Activated CD4-positive, alpha-beta T cell treated with anti-CD3 and anti-CD28 coated beads for 36 hours (primary cell): ENCODE measurements at places on chromosomes 2 and 18.
A peak's percentile ranks its signal among the peaks of the same experiment; 100 is the strongest.

GRCh38 chr2:24083567-24084385 is 858 bp downstream of the TP53I3 start:
- peak; percentile 69 for DNase-seq

GRCh38 chr2:156157670-156158069 is 174.9 kb downstream of the NR4A2 start:
- DNase-seq, result no peak

DNA sequence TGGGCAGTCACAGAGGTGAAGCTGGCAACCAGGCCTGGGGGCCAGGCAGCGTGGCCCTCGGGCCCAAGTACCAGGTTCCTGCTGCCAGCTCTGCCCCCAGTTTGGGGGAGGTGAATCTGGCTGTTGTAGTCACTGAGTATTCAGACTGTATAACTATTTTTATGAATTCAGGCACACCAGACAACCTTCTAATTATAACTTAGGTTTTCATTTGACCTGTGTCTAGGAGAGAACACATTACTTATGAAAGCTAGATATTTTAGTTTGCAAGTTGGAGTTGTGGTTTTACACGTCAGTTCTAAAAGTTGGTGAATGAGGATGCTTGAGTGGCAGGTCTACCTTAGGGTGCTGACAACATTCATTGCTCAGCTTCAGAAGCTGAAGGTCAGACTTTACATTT is 71.7 kb downstream of the LIMS1 start:
- DNase-seq, result no peak

- DNase-seq, result no peak
These were observed 852.4 kb upstream of the FANCL start for GRCh38 chr2:59093571-59093970.

DNA sequence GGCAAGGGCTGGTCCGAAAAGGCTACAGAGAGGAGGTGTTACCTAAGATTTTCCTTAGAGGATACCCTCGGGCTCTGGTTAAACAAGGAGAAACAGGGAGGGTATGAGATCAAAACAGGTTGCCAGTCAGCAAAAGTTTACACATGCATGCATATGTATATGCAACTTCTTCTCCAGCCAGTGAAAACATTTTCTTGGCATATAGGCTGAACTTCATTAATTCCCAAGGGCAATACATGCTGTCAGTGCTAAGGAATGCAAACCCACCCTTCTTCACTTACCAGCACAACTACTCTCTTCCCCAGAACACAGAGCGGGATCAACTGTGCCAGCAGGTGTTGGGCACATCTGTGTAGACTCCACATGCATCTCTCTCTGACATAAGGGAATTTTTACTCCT is 176.0 kb downstream of the GFPT1 start:
- no peak for DNase-seq

- DNase-seq, result no peak
These were observed 490.6 kb upstream of the HS6ST1 start for GRCh38 chr2:128809259-128809636.

DNA sequence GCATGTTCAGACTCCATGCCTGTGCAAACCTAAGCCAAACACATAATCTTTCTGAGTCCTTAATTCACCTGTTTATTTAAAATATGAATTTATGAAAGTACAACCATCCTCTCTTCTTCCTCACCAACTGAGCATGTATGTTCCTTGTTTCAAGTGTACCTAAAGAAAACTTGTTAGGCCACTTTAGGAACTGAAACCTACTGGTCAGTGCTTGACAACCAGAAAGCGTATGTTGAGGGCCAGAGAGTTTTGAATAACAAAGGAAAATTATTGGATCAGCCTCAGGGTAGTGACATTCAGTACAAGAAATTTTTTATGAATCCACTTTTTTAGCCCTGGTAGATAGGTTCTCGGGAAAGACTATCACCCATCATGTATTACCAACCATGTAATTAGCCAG is 847.6 kb upstream of the CELF4 start:
- DNase-seq, result no peak

DNA sequence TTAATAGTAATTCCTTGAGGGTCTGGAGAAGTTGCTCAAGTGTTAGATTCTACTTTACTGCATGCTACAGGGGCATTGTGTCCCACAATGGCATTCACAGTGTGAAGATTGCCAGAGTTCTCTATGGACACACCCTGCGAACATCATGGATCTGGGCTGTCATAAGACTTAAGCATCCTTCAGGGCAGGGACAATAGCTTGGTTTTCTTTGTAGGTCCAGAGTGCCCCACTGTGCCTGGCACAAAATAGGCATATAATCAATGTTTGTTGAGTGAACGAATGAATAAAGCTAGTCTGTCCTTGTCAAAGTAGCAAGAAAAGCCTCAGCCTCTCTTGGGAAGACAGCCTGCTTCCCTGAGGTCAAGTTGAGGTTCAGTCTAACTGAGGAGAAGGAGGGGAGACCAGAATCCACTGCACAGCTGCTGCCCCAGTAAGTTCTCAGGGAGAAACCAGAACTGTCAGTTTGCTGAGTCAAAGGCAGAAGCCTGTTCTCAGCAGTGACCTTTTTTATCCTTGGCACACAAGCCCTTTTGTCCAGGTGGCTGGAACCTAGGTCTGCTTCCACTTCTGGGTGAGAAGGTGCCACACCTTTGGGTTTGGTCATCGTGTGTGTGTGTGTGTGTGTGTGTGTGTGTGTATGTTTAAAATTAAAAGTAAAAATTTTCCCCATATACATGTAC is 15.0 kb downstream of the INPP4A start:
- DNase-seq, result peak; percentile 34

- no peak for DNase-seq
These were observed 370 bp upstream of the ZNF804A start for GRCh38 chr2:184598002-184598315.

DNA sequence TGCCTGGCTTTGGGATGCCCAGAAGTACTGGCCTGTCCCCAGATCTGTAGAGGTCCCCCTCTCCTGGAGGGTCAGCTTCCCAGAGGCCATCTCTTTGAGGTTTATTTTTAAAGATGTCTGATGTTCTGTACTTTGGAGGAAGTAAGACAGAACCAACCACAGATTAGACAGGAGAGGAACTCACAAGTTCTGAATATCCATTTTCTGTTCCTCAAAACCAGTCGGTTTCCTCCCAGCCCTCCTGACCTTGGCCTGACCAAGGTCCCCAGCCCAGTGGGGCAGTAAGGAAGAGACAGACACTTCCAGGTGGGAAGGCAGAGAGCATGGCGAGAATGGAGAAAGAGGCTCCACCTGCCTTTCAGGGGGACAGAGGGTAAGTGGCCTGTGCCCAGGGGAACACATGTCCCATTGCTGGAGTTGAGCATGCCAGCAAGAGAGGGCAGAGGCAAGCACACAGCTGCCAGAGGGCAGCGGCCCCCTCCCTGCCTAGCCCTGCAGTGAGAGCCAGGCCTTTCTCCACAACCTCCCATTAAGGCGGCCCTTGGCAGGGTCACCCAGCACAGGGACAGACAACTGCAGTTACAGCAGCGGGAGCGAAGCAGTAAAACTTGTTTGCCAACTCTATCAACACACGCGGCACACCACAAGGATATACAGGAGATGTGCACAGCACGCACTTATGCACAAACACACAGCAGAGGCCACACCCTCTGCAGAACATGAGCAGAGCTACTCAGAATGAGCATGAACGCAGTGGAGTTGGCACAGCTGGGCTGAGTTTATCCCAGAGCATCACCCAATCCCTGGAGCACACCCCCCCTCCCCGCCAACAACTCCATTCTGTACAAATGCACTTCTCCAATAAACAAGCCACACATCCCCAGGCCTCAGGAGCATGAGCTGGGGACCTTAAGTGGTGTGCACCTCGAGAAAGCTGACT is 18.5 kb upstream of the SEMA4C start:
- DNase-seq, result no peak

DNA sequence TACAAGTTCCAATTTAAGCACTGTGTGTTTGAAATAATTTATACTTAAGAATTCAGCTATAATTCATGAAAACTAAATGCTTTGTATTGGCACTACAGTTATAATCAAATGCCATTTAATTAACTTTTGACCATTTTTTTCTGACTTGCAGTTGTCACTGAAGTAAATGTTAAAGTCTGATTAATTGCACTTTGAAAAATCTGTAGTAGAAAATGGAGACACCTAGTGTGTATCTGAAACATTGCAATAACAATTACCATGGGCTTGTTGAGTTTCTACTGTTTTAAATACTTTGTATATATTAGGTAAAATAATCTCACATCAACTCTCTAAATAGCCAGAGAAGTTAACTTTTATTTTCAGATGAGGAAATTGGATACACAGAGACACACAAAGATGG is 458.6 kb upstream of the FSIP2 start:
- DNase-seq, result no peak

- DNase-seq, result peak; percentile 85
These were observed 683 bp downstream of the STK39 start for GRCh38 chr2:168246483-168247340.

- DNase-seq, result no peak
These were observed 447.4 kb upstream of the TRIB2 start for GRCh38 chr2:12269041-12269972.

- DNase-seq, result no peak
These were observed 46.9 kb downstream of the UXS1 start for GRCh38 chr2:106147159-106147558.

DNA sequence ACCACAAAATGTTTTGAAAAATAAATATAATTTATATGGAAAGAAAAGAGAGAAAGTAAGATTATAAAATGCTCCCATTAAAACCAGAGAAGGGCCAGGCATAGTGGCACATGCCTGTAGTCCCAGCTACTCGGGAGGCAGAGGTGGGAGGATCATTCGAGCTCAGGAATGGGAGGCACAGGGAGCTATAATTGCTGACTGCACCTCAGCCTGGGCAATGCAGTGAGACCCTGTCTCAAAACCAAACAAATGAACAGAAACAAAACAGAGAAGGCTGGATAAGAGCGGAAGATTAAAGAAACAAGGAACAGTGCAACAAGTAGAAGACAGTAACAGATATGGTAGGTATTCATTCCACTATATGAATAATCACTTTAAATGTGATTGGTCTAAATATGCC is 18.6 kb upstream of the TMEM182 start:
- DNase-seq, result no peak

DNA sequence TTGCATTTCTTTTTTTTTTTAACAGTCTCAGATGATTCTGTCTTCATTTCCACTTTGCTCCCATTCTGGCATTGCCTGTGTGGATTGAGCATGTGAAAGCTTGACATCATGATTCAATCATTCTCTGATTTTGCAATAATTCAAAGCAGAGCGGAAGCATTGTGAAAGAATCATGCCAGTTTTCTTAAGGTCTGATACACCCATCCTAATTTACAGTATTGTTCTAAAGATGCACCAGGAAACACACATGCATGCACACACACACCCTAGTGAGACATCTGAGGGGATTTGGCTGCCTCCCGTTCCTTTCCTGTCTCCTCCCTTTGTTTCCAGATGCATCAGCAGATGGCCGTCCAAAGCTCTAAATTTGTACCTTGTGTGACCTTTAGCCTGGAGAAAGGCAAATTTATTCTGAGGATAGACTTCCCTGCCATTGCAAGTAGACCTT is 97.3 kb downstream of the FMNL2 start:
- DNase-seq, result no peak

DNA sequence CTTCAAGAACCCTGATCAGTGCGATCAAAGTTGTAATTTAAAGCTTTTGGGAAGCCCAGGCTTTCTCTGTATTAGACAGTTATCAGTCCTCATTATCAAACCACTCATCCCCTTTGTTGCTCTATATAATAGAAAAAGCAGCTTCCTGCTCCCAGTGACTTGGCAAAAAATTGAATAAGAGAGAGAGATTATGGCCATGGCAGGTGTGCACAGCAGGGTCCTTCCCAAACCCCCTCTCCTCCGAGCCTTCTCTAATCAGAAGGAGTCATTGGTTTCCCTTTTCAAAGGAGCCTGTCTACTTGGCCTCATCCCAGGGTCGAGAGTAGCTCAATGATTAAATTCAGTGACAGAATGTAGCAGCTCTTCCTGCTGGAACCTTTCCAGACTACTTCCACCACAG is 81.5 kb downstream of the SEMA4F start:
- DNase-seq, result no peak

DNA sequence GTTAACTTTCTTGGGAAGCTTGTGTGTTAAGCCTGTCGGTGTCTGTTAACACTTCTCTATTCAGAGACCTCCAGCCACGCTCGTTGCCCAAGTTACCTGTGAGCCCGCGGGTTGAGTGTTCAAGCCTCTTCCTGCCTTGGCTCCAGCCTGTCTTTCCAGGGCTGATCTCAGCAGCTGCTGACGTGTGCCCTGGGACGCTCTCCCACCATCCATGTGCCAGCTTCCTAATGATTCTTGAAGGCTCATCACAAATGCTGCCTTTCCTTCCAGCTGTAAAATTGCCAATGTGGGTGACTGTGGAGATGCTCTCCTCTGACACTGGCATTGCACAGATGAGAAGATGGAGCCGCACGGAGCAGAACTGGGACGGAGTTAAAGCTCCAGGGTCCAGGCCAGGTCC is 6.1 kb downstream of the RNF144A start:
- DNase-seq, result no peak

GRCh38 chr2:88054782-88055370 is 707 bp downstream of the KRCC1 start:
- peak; percentile 16 for DNase-seq

DNA sequence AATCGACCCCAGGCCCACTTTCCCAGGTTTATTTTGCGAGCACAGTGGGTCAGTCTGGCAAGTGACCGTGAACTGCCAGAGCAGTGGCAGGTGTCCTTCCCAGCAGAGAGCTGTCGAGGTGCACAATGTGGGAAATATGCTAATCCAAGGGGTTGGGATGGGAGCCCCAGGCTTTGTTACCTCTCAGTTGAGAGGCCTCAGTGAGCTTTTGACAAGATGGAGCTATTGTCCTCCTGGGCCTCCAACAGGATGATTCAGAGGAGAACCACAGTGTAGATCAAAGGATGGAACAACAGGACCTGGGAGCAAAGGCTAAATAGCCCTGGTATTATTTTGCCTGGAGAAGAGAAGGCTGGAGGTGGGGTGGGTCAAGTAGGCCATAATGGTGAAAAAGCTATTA is 150.8 kb downstream of the NCKAP5 start:
- DNase-seq, result no peak

GRCh38 chr2:226601881-226602662 is 197.5 kb downstream of the IRS1 start:
- no peak for DNase-seq

GRCh38 chr2:12451726-12452125 is 265.0 kb upstream of the TRIB2 start:
- DNase-seq, result no peak

DNA sequence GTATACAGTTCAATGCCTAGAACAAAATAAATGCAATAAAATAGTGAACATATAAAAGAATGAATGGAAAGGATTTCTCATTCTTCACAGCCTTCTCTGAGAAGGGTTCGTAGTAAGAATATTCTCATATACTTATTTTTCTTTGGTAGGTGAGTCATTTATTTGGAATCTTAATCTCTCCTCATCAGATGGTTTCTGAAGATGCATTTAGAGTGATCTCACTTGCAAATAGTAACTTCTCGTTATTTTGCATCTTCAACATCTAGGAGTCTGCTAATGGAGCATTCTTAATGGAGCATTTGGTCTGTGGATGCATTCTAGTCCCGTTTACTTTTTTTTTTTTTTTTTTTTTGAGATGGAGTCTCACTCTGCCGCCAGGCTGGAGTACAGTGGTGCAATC is 3.9 kb downstream of the UBXN4 start:
- DNase-seq, result no peak
